ENCODE measurements at places on chromosomes 5 and 9.

DNA sequence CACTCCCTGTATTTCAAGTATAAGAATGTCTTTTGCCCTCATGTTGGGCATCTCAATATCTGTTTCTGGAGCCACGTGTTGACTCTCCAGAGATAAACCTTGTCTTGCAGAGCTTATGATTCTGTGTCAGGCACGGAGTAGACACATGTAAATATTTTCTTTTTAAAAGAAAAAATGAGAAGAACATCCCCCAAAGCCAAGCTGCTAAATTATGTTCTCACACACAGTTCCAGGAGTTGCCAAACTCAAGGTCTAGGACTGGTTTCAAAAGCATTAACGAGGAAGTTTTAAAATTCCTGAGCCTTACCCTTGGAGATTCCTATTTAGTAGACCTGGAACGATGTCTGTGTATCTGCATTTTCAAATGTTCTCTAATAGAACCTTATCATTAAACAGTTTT is 1228.3 kb upstream of the WWC1 start:
- DNase-seq: no peak

DNA sequence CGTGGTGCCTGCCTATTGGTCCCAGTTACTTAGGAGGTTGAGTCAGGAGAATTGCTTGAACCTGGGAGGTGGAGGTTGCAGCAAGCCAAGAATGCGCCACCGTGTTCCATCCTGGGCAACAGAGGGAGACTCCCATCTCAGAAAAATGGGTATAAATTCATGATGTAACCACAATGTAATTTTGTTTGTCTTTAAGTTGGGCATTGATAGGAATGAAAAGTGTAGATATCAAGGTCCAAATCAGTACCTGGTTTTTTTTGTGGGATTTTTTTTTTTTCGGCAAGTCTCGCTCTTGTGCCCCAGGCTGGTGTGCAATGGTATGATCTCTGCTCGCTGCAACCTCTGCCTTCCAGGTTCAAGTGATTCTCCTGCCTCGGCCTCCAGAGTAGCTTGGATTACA is 7.4 kb downstream of the NPM1 start:
- no peak for DNase-seq

- no peak for DNase-seq
These were observed 347.8 kb downstream of the TRIM32 start for GRCh38 chr9:117034866-117035265.

DNA sequence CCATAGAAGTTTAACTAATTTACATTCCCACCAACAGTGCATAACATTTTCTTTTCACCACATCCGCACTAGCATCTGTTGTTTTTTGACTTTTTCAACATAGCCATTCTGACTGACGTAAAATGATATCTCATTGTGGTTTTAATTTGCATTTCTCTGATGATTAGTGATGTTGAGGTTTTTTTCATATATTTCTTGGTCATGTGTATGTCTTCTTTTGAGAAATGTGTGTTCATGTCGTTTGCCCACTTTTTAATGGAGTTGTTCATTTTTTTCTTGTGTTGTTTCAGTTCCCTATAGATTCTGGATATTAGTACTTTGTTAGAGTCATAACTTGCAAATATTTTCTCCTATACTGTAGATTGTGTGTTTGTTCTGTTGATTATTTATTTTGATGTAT is 163.4 kb downstream of the FER start:
- no peak for DNase-seq

DNA sequence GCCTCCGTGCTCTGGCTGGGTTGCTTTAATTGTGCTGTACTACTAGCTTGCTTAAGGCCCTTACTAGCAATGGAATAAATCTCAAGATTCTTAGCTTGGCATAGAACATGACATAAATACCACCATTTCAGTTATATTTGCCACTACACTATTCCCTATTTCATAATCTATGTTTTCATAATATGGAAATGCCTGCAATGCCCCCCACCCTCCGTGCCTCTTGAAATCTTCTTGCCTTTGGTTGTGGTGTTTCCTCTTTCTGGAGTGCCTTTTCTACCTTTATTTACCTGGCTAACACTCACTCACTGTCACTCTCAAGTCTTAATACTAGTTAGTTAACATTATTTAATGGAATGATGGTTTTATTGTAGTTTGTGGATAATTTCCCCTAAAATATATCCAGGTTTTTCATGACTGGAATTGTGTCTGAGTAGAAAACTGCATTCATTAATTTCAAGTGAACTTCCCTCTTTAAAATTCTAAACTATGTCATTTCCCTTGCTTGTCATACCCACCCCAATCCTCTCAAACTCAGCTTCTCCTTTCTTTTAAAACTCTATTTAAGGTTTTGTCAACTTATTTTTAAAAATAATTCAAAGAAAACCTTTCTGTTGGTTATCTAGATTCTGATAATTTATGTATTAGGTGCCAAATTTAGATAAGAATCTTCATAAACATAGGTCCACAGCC is 521.7 kb upstream of the DAB2 start:
- no peak for DNase-seq

- no peak for DNase-seq
These were observed 125.3 kb downstream of the TRIM32 start for GRCh38 chr9:116812231-116813030.

- DNase-seq: no peak
These were observed 154.6 kb upstream of the ZNF608 start for GRCh38 chr5:124901081-124901480.

GRCh38 chr5:150306775-150307174 is 4.1 kb upstream of the ARSI start:
- DNase-seq: no peak

GRCh38 chr5:87400305-87400899 is 12.3 kb downstream of the CCNH start:
- no peak for DNase-seq
